ENCODE measurements at places on chromosomes 2 and 18.
A peak's percentile ranks its signal among the peaks of the same experiment; 100 is the strongest.

- no peak for DNase-seq
Observed at GRCh38 chr2:37867166-37867565, 57.9 kb upstream of the RMDN2 start.

DNA sequence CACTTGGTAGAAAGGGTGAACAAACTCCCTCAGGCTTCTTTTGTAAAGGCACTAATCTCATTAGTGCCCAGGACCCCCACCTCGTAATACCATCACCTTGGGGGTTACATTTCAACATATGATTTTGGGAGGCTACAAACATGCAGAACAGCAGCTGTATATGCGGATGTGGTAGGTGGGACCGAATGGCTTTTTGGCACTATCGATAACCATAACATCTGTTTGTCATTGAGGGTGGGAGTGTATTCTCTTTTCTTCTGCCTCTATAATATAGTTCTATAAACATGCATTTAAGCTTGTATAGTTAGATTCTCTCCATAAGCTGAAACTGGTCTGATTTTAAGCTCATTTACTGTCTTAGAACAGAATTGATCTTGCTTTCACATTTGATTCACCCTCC, 239.1 kb upstream of the BOD1L2 start:
- DNase-seq: no peak

- peak; percentile 57 for DNase-seq
Observed at GRCh38 chr18:76274468-76275289, 220.4 kb downstream of the ZNF516 start.

GRCh38 chr2:231483398-231484329, 19.4 kb upstream of the NCL start:
- DNase-seq: no peak

All from NCI-H345 (cell line).